ENCODE measurements at places on chromosomes 13 and 19.

- peak; percentile 5 for DNase-seq
Observed at GRCh38 chr19:29576761-29577648, 29.1 kb upstream of the POP4 start.

- DNase-seq = peak; percentile 62
Observed at GRCh38 chr19:17841810-17842662, 5.7 kb downstream of the JAK3 start.

GRCh38 chr13:105638426-105638825, 897.0 kb downstream of the EFNB2 start:
- DNase-seq = no peak

- DNase-seq = peak; percentile 59
Observed at GRCh38 chr19:41872775-41873647, 4.1 kb upstream of the CD79A start.

- DNase-seq = peak; percentile 57
Observed at GRCh38 chr19:19485161-19485997, 30.0 kb downstream of the TSSK6 start.

- no peak for DNase-seq
Observed at GRCh38 chr13:89865164-89866064, 1482.1 kb upstream of the MIR17HG start.

DNA sequence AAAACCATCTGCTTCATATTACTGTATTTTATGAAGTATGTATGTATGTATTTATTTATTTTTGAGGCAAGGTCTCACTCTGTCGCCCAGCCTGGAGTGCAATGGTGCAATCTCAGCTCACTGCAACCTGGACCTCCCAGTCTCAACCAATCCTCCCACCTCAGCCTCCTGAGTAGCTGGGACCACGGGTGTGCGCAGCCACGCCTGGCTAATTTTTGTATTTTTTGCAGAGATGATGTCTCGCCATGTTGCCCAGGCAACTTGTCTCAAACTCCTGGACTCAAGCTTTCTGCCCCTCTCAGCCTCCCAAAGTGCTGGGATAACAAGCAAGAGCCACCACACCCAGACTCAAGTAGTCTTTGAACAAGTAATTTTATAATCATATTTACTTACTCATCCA, 5.5 kb downstream of the KATNAL1 start:
- DNase-seq = peak; percentile 23

- DNase-seq = no peak
Observed at GRCh38 chr13:34561033-34561432, 381.0 kb upstream of the NBEA start.

DNA sequence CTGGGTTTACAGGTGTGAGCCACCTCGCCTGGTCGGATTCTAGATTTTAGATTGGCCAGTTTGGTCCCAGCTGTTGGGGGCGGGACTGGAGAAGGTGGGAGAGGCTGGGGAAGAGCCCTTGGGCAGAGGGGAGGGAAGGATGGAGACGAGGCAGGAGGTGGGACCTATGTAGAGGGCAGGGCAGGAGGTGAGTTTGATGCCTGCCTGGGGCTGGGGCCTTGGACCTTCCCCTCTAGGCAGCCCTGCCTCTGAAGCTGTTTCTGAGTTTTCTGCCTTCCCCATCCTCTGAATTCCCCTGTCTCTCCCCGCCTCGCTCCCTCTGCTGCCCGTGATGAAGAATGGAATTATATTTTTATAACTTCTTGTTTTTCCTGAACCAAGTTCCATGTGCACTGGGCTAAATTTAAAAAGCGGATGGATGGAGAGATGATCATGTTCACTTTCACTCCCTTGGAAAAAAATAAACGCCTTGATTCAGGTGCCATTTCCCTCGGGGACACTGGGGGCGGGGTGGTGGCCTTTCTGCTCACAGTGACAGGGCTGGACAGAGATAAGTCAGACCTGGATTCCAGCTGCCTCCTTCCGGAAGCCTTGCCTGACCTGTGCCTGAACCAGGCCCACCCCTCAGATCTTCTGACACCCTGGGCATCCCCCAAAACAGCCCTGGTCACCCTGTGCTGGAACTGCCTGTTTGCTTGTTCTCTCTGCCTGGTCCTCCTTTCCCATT, 16.5 kb upstream of the TNFAIP8L1 start:
- no peak for DNase-seq

- no peak for DNase-seq
Observed at GRCh38 chr19:45973553-45974338, at the start of gene NOVA2. TSS of gene NOVA2 (minus strand) at chr19:45973865. CDS start at chr19:45973351, 514 bp downstream.

DNA sequence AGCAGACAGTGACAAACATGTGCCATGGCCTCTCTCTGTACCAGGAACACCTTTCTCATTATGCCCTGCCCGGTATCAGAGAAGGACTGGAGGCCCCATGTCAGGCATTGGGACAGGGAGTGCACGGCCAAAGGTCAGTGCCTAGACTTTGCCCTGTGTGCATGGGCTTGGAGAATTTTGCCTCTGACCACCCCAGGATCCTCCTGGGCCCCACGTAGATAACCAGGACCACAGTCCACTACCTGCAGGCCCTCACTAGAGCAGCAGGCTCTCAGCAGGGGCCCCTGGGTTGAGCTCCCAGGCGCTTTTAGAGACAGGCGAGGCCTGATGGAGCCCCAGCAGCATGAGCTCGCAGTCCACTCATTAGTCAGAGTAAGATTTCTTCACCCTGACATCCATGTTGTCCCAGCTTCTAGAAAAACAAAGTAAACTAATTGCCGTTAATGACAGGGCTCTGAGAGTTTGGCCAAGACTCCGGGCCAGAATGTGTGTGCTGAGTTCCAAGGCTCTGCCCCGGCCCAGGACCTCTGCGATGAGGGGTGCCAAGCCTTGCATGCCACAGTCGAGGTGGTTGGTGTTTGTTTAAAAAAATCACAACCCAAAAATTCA, 42.7 kb downstream of the CAPN12 start:
- no peak for DNase-seq

DNA sequence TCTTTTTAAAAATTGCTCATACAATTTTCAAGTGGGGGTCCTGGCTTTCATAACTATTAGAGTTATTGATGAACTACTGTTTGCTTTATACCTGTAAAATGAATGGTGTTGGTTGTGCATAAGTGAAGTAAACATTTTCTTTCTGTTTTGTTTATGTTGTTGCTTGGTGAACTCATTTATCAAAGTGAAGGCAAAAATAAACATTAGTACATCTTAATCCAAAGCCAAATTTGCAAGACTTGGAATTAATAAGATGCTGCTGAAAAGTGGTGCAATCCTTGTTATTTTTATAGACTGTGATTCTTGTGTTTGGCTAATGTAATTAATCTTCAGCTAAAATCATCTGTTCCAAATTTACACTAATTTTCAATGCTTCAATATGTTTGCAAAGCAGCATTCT, 24.4 kb upstream of the DCT start:
- DNase-seq = no peak

DNA sequence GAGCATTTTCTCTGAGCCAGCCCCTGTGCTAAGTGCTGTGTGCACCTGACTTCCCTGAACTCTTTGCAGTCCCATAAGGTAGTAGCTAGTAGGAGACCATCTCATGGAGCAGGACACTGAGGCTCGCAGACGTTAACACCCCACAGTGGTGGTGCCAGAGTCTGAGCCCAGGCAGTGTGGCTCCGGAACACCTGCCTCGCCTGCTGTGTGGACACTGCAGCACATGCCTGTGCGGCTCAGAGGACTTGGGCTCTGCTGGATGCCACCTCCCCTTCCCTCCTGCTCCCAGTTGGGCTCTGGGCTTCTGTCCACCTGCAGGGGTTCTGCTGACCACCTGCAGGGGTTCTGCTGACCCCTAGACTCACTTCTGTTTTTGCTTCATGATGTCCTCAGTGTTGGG, 27.0 kb upstream of the SIGLEC11 start:
- no peak for DNase-seq

DNA sequence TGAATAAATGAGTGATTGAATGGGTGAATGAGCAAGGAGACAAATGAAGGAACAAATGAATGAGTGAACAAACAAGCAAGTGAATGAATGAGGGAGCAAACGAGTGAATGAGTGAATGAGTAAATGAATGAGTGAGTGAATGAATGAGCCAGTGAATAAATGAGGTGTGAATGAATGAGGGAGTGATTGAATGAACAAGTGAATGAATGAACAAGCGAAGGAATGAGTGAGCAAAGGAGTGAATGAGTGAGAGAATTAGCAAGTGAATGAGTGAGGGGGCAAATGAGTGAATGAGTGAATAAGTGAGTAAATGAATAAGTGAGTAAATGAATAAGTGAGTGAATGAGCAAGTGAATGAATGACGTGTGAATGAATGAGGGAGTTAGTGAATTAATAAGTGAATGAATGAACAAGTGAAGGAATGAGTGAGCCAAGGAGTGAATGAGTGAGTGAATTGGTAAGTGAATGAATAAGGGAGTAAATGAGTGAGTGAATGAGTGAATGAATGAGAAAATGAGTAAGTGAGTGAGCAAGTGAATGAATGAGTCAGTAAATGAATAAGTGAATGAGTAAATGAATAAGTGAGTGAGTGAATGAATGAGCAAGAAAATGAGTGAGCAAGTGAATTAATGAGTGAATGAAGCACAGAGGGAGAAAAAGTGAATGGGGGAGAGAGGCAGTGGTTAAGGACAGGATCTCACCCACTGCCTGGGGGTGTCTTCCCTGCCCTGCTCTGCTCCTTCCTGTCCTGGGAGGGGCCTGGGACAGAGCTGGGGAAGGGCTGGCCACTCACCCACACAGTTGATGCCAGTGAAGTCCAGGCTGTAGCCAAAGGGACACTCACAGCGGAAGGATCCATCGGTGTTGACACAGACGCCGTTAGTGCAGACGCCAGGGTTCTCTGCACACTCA, 36.4 kb downstream of the CCL25 start:
- no peak for DNase-seq

- DNase-seq = no peak
Observed at GRCh38 chr13:112001571-112001970, 65.4 kb upstream of the SOX1 start.

- DNase-seq = no peak
Observed at GRCh38 chr13:25982907-25983306, 68.9 kb downstream of the SHISA2 start.

DNA sequence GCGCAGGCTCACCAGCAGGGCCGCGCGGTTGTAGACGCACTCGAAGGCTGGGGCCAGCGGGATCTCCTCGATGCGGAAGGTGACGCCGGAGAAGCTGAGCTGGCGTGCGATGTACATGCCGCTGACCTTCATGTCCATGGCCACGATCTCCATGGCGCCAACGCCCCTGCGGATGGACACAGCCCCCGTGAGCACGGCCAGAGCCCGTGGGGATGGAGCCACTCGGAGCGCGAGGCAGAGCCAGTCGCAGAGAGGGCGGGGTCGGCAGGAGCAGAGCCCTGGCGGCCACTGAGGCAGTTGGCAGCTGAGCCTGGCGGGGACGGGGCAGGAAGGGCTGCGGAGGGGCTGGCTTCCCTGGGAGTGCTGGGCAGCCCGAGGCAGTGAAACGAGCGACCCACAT, 15.2 kb downstream of the GPX4 start:
- no peak for DNase-seq

DNA sequence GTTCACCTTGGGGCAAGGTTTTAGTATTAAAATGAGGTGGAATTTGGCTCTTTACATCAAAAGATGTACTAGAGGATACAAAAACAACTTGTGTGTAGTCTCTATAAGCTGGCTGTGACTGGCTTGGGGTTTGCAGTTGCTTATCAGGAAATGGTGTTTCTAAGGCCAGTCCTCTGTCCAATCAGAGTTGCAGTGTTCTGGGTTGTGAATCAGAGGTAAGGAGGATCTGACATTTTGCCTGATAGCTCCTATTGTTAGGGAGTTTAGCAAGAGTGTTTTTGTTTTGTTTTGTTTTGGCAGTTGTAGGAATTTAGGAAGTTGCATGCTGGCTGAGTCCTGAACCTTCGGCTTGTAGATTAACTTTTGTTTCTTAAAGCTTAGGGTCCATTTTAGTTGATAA, 20.1 kb upstream of the ESD start:
- no peak for DNase-seq

DNA sequence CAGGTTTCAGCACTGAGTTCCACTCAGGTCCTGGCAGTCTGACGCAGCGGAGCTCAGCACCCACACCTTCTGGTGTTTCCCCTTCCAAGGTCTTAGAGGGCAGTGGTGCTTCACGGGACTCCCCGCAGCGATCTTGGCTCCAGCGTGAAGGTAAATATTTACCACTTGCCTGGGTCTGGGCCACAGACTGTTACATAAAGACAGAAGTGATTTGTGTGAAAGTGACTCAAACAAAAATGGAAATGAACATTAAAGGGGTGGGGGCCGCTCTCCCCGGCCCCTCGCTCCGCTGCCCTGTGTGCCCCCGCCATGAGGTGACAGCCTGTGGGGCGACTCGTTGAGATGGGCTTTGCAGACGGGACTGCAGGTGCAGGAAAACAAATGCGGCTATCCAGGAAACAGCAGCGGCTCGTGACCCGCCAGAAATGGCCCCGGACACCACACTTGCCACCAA, 55.0 kb downstream of the GGACT start:
- no peak for DNase-seq

DNA sequence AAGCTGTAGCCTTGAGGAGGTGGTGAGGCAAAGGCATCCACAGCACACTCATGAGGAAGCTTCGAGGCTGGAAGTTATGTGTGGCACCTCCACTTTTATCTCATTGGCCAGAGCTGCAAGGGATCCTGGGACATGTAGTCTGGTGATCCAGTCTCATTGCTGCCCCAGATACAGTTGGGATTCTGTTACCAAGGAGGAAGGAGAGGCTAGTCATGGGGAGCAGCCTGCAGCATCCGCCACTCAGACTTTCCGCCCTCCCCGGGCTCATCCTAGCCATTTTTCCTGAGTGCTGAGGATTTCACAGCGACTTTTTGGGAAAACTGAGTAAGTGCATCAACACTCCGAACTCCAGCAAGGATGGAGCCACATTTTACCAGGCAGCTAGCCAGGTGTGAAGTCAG, 74.4 kb downstream of the DPF1 start:
- peak; percentile 26 for DNase-seq

GRCh38 chr19:42093505-42093904, 17.5 kb downstream of the ZNF574 start:
- no peak for DNase-seq

- DNase-seq = peak; percentile 63
Observed at GRCh38 chr19:53977991-53978731, 13.3 kb upstream of the CACNG6 start.

DNA sequence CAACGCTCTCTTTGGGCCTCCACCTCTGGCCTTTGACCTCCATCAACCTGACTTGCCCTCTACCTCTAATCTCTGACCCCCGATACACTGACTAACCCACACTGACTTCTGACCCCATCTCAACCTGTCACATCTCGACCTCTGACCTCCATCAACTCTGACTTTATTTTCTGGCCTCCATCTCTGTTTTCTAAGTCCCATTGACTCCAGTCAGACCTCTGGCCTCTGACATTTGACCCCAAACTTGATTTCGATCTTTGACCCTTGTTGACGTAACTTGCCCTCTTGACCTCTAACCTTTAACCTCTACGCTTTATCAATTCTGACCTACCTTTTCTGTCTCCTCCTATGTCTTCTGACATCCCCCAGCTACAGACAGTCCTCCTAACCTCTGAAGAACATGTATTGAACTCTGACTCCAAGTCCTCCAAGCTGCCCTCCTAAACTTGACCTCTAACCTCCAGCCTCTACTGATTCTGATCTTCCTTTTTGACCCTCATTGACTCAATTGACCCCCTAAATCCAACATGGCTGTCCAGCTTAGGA, 780 bp downstream of the ACP4 start:
- no peak for DNase-seq
